ENCODE measurements at places on chromosomes 2 and 18.

DNA sequence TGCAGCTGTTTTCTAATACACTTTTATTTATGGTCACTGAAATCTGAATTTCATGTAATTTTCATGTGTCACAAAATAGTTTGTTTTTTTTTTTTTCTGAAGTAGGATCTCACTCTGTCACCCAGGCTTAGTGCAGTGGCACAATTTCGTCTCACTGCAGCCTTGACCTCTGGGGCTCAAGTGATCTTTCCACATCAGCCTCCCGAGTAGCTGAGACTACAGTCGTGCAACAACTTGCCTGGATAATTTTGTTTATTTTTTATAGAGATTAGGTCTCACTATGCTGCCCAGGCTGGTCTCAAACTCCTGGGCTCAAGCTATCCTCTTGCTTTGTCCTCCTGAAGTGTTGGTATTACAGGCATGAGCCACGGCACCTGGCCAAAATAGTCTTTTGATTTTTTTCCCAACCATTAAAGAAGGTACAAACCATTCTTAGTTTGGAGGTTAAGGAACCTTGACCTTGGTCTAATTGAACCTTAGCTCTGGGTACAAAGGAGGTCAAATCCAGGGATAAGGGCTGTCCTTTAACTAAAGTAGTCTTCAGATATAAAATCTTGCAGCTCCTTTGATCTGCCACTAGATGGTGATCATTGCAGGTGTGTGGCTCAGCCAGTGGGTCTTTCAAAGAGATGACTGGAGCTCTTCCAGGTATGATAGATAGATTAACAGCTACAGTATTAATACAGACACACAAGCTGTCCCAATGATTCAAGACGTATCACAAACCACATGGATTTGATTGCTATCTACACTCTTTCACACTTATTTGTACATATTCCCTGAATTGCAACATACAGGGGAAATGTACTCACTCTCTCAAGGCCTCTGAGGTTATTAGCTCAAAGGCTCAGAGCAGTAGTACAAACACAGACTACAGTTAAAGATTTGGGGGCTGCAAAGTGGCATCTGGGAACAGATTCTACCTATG lies 4.7 kb upstream of the KRCC1 start:
- DNase-seq: no peak

GRCh38 chr2:69583321-69583833 lies 60.2 kb downstream of the AAK1 start:
- no peak for DNase-seq

GRCh38 chr2:237512774-237513466 lies 25.9 kb downstream of the MLPH start:
- peak; percentile 40 for DNase-seq

GRCh38 chr2:18701981-18702380 lies 112.6 kb upstream of the NT5C1B start:
- DNase-seq: no peak

DNA sequence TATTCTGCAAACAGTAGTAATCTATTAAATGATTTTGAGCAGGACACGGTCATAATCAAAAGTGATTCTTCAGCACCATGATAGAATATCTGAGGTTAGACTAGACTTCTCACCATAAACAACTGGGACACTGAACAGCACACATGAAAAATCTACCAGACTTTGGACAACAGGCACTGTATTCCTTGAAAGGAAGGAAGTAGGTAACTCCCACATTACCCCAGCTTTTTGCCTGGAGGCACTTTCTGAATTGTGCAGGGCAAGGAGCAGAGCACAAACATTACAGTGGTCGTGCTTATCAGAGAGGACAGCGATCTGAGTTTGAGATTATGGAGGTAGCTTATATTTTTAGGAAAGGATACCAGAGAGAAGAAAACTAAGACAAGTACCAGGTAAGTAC lies 25.3 kb upstream of the IL1RL1 start:
- no peak for DNase-seq

- no peak for DNase-seq
Measured at GRCh38 chr18:6414723-6415417, at the start of gene L3MBTL4. L3MBTL4 (minus strand) TSS chr18:6414911; CDS start chr18:6311625, 103,286 bp downstream.

GRCh38 chr18:463827-464541 lies 36.5 kb downstream of the COLEC12 start:
- no peak for DNase-seq
